GM04503 (cell line): ENCODE measurements at places on chromosomes 6 and 20.

GRCh38 chr6:143929975-143930374 lies 65.7 kb downstream of the ZC2HC1B start:
- DNase-seq, result no peak

DNA sequence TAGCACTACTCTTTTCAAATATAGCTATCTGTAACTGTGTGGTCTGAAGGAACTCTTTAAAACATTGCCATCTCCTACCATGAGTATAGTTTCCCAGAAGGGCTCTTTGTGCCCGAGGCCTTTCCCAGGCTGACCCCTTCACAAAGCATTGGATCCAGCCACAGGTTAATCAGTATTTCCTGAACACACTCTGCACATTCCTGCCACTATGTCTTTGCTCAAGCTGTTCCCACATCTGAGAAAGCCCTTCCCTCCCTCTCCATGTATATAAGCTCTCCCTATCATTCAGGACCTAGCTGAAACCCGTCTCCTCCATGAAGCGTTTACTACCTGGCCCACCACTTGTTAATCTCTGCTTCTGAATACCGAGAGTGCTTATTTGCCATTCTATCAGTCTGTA lies 47.8 kb upstream of the PKHD1 start:
- no peak for DNase-seq

DNA sequence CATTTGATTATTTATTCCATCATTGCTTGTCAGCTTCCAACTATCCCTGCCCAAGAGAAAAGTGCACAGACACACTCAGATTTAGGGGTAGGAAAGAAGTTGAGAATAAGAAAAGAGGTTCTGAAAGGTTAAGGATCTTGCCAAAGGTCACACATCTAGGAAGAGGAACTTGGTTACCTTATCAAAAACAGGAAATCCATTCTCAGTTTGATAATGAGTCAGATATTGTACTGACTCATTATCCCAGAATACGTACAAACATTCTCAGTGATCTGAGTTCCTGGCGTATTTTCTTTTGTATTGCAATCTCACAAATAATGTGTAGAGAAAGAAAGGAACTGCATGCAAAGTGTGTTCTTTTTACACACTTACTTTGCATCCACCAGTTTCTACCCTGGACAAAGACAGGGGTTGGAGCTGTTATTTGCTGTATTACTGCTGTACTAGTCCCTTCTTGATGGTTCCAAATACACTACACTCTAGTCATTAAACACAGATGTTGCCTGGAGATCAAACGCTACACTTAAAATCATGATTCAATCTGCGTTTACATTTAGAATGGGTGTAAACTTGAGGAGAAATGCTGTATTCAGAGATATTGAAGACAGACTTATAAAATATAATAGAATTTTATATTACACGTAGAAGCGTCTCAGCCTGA lies 545.7 kb downstream of the PRKN start:
- no peak for DNase-seq

GRCh38 chr6:11514672-11515071 lies 22.9 kb upstream of the TMEM170B start:
- no peak for DNase-seq

DNA sequence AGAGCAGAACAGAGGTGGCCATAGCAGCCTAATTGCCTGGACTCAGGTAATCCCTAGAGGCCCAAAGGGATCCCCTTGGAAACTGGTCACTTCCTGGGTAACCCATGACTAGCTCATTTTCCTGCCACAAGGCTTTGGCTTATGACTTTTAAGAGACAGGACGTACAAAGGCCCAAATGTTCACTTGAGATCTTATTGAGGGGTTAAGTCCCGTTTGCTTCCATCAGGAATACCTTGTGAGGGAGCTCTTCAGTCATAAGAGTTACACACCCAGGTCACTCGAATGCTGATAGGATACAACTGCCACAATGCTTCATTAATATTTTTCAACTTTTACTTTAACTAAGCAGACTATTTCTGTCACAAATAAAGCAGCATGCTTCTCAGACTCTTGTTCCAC lies 51.7 kb downstream of the TMEM170B start:
- DNase-seq, result no peak

DNA sequence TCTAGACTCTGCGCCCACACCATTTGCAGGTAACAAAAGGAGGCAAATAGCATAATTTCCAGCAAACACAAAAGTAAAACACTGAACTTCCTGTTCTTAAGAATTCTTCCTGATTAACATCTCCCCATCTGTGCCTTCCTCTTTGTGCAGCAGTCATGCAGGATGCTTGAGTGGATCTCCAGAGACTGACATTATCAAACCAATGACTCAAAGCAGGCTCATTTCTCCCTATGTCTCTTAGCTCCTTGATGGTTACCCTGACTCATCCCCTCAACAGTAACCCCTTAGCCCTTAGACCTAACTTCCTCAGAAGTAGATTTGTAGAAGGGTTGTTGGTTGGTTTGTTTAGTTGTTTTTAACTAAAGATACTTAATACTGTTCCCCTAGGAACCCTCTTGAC lies 137.0 kb upstream of the RIN2 start:
- DNase-seq, result no peak

GRCh38 chr20:49297605-49298530 lies 20.0 kb upstream of the ZNFX1 start:
- DNase-seq, result no peak

- no peak for DNase-seq
These were observed 54.2 kb downstream of the MAP3K5 start for GRCh38 chr6:136737871-136738691.

GRCh38 chr6:168415993-168416530 lies 24.9 kb upstream of the SMOC2 start:
- no peak for DNase-seq

DNA sequence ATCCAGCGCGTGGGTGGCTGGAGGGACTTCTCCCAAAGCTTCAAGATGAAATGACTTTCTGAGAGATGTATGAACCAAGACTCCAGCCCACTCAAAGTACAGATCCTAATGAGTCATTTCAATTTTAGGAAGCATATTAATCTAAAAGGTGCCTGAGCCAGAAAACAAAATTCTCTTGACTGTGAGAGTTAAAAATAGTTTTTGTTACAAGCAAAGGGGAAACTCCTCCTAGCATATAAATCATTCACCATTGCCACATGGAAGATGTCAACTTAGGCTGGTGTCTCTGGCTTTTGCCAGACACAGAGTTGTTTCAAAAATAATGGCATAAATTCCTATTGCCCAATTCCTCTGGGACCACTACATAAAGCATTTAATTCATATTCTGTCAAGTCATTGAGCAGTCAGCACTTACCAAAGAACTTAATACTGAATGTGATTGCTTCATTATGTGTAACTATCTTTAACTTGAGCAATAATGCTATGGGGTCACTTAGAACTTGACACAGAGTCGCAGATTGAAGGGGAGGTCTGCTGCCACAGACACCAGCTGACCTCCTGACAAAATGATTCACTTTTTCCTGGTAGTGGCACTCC lies 280.6 kb downstream of the SLC35F1 start:
- DNase-seq, result peak; percentile 24

DNA sequence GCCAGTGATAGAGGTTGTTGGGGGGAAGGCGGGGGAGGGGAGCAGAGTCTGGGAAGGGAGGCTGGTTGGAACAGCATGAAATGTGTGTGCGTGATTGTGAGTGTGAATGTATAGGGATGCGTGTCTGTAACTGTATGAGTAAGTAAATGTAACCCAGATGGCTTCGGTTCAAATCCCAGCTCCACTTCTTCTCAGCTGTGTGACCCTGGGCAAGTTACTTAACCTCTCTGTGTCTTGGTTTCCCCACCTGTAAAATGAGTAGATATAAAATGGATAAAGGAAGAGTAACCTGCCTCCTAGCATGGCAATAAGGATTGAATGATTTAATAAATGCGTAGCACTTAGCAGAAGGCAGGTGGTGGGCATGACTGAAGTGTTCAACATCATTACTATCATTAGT lies 24.1 kb downstream of the MAFB start:
- no peak for DNase-seq

GRCh38 chr6:55282115-55282514 lies 45.2 kb upstream of the GFRAL start:
- DNase-seq, result no peak

- no peak for DNase-seq
These were observed 476.8 kb upstream of the ADGRB3 start for GRCh38 chr6:68158256-68158655.

DNA sequence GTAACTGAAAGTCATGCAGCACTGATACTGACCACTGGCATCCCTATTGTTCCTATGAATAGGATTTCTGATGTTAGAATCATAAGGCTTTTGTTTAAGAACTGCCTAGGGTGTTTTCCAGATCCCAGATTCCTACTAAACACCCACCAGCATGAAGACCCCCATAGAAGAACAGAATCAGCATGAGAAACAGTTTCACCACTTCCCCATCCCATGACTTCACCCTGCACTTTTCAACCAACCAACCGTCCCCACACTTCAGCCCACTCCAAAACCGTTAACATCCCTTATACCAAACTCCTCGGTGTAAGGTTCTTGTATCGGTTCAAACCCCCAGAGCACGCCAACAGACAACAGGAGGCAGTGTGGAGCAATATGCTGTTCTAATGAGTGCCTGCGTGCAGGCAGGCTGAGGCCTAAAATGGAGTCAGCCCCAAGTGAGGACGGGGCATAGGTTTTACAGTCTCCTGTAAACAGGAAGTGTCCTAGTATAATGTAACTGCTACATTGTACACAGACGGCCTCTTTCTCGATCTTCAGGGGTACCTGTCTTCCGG lies 11.4 kb upstream of the SSTR4 start:
- no peak for DNase-seq

GRCh38 chr6:3825331-3825831 lies 23.8 kb upstream of the FAM50B start:
- no peak for DNase-seq

- DNase-seq, result no peak
These were observed 93.0 kb upstream of the POPDC3 start for GRCh38 chr6:105272786-105273185.

DNA sequence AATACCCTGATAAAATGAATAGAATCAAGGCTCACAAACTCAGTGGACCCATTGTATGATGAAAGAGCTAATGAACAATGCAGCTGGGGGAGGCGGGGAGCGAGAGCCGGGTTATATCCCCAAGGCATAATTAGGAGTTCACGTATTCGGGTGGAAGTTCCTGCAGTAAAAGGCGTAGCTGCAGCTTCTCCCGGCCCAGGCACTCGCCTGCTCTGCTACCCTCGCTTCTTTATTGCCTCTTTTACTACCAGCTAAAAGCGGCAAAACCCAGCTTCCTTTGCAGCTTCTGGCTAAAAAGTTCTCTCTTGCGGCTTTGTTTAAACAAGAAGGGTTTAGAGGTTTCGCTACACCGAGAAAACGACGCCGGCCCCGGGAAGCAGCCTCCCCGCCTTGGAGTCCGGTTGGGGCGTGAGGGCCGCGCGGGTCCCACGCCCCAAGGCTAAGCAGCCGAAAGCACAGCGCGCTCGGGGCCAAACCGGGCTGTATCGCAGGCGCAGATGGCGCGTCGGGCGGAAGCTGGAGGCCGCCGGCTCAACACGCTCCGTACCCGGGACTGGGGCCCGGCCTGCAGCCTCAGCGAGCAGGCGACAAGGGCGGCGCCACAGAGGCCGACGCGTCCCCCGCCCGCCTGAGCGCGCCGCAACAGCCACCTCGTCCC lies 1.6 kb downstream of the ZBTB2 start:
- peak; percentile 45 for DNase-seq

- no peak for DNase-seq
These were observed 15.2 kb downstream of the EFHC1 start for GRCh38 chr6:52435345-52435744.

DNA sequence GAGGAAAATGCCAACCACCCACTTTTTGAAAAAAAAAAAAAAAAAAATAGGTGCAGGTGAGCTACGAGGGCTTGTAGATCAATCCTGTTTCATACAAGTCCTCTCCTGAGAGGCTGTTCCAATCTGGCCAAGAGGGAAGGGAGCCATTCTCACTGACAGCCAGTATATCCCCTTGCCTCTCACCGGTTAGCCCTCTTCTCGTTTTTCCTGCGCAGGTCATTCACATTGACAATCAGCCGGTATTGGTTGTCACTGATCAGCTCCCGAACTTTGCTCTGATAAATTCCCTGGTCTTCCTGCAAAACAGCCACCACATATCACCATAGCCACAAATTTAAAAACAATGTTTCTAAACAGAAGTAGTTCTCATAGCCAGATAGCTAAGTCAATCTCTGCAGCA lies 1.4 kb downstream of the MCM3 start:
- no peak for DNase-seq

GRCh38 chr6:44167567-44167966 lies 8.9 kb downstream of the CAPN11 start:
- no peak for DNase-seq

- peak; percentile 22 for DNase-seq
These were observed 27.9 kb downstream of the SDCBP2 start for GRCh38 chr20:1301031-1301529.

DNA sequence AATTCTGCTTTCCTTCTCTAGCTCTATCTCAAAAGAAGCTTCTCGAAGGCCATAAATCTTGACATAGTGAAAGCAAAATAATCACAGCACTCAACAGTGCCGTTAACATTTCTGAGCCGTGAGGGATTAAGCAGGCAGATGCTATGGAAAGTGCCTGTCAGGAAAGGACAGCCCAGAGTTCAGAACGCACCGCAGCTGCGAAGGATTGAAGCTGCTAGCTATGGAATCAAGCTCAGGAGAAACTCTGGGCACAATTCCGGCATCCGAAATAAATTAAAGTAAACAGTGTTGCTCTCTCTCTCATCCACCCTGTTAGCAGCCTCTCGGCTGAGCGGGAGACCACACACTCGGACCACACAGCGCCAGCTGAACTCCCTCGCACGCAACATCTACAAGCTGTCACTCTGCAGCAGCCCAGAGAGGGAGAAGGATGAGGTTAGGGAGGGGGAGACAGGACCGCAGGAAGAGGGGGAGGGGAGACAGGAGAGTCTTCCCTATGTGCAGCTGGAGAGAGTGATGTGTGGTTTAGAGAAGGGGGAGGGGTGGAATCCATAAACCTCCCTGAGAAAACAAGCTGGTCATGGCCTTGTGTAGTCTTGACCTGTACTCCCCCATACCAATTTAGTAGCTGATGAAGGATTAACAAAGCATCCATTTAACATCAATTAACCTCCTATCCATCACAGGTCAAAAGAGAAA lies 9.0 kb downstream of the EXOC2 start:
- DNase-seq, result no peak

DNA sequence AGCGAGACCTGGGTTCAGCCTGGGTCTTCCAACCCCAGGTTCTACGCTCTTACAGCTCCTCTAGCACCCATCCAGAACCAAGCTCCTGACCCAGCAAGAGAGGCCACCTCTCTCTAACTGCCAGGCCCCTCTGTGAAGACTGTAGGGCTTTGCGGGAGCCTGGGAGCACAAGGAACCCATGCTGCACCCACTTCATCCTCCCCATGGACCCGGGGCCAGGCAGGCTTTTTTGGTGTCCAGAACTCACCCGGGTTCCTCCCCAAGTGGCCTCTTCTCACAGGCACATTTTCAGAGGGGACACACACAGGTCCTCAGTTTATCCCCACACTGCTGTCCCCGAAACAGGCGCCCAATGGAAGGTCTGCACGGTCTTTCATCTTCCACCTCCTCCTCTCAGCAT lies 145.9 kb downstream of the SYNDIG1 start:
- no peak for DNase-seq

DNA sequence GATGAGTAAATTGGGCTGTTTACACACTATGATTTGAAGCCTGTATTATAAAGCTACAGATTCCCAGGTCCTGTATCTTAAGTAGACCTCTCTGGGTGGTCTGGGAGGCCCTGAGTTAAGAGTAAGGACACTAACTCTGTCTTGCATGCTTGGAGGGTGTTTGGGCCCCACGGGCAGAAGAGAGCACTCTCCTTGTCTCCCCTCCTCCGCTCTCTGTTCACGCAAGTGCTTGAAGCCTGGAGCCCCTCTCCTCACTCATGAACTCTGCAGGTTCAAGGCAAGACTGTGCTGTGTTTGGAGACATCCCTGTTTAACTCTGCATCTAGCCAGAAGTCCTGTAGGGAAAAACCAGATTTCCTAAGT lies 154.0 kb downstream of the ZDHHC14 start:
- DNase-seq, result no peak
